ENCODE measurements at places on chromosomes 3 and 15. TPM values are rescaled to one million over a fixed set of nuclear protein-coding genes. Genes with fewer than 3 reads are reported as not detected.

Gene PCYT1A
- 40.6 TPM for total RNA-seq

Gene KY
- total RNA-seq: 0.25 TPM

Gene PLCH1
- not detected for total RNA-seq

Gene BAHD1
- 11.9 TPM for total RNA-seq

Gene CHRM5
- 0.06 TPM for total RNA-seq

Gene GHSR
- total RNA-seq: not detected

Gene UBAP1L
- 0.75 TPM for total RNA-seq

Gene CFAP20DC
- 0.06 TPM for total RNA-seq

Gene DNAJB8
- total RNA-seq: not detected

Gene CSNK1G1
- 27.0 TPM for total RNA-seq

Gene IL20RB
- total RNA-seq: 0.44 TPM

Gene GOLGA6L4
- total RNA-seq: 0.31 TPM

Gene BBX
- 44.5 TPM for total RNA-seq

Gene PLSCR2
- total RNA-seq: not detected

Gene IDH3A
- 35.9 TPM for total RNA-seq

Gene EOMES
- not detected for total RNA-seq

Gene CNTN4
- not detected for total RNA-seq

Gene IFT122
- 18.0 TPM for total RNA-seq
